ENCODE measurements at places on chromosomes 6 and 20.

DNA sequence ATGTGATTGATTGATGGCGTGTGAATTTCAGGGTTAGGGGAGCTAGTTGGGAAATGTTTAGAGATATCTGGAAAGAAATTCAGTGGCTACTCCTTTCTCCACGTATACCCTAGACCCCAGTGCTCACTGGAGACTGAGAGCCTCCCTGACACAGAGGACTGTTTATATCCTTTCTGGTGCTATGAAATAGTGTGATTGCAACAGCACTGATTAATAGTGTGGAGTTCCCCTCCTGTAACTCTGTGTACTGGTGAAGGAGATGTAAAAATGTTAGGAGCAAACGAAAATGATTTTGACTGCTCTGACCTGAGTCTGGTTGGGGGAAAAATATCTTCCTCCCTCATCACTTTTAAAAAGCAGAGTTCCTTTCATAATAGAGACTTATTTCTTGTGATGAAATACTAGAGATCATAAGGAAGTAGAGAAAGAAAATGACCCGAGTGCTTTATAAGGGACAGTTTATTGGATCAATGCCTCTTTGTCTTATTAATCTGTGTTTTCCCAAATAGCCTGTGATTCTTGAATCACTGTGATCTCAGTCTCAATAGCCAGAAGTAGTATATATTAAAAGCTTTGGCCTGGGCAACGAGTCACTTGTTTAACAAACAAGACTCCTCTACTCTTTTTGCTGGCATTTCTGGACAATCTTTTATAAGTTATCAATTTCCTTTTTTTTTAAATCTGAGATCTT is 92.3 kb downstream of the RNF182 start:
- no peak for DNase-seq

DNA sequence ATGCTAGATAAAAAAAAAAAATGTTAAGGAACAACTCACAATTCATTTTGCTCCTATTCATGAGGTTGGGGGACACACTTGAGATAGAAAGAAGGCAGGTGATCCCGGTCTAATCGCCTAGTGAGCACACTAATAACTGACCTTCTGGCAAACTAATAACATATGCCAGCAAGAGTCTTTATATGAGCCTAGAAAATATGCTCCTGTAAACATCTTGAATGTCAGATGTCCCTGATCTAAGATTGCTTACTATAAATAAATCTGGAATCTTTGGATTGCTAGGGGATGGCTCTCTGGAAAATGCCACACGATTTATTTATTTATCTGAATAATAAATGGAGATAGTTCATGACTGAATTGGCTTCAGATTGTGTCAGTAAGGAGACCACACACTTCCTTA is 821.9 kb downstream of the GRIK2 start:
- DNase-seq, result no peak

- peak; percentile 16 for DNase-seq
Observed at GRCh38 chr20:4563534-4563933, 158.2 kb upstream of the PRND start.

- DNase-seq, result no peak
Observed at GRCh38 chr20:21430020-21430419, 32.7 kb upstream of the NKX2-4 start.

GRCh38 chr6:42729731-42730130 is 7.3 kb upstream of the PRPH2 start:
- DNase-seq, result no peak

- DNase-seq, result peak; percentile 80
Observed at GRCh38 chr20:38152621-38153221, 12.3 kb downstream of the TGM2 start.

- peak; percentile 14 for DNase-seq
Observed at GRCh38 chr6:170255426-170256125, 35.3 kb downstream of the DLL1 start.

- peak; percentile 93 for DNase-seq
Observed at GRCh38 chr6:4358414-4359107, 223.2 kb upstream of the ECI2 start.

DNA sequence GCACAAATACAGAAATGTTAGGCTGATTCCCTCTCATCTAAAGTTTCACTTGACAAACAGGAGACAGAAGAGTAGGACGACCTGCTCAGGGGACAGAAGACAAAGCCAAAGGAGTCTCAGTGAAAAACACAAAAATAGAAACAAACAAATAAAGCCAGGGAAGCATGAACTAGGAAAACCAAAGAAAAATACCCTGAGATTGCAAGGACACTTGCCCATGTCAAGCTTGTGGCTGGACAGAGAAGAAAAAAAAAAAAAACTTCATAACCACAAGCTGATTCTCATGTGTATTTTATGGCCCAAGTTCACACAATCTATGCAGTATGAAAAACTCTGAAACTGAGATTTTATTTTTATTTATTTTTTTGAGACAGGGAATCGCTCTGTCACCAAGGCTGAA is 85.6 kb upstream of the BEND6 start:
- DNase-seq, result no peak
